Tibial nerve (tissue), 4 donors: ENCODE measurements at places on chromosomes 7 and 10.

- peak; percentile 84 for DNase-seq
Observed at GRCh38 chr10:58267713-58268453, at the start of gene IPMK. TSS of gene IPMK (minus strand) at chr10:58267894. CDS start at chr10:58267611, 283 bp downstream.

GRCh38 chr7:38907066-38907465 is 1.9 kb downstream of the VPS41 start:
- no peak for DNase-seq

GRCh38 chr10:131899695-131900349 is 986 bp upstream of the PPP2R2D start:
- no peak for DNase-seq

- DNase-seq: no peak
Observed at GRCh38 chr7:26307791-26308190, 16.1 kb downstream of the SNX10 start.

DNA sequence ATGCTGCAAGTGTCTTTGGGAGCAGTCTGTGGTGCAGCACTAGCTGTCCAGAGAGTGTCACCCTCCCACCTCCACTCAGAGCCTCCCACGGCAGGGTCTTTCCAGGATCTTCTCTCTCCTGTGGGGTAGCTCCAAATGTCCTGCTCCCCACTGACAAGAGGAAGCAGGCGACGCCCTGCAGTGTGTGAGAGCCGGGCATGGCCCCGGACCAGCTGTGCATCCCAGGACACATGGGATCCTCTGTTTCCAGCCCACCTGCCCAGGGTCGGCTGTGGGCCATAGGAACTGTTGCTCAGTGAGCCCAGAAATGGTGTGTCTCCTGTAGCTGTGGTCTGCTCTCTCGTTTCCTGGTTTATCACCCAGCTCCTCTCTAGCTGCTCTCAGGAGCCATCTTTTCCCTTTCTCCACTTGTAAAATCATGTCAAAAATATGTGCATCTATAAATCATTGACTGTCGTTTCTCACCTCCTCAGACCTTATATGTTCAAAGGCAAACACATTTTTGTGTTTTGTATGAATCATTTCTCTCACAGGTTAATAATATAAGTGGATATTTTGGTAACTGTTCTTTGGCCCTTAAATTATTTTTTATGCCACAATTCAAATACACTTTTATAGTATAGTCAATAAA is 74.9 kb downstream of the VWC2 start:
- DNase-seq: no peak

DNA sequence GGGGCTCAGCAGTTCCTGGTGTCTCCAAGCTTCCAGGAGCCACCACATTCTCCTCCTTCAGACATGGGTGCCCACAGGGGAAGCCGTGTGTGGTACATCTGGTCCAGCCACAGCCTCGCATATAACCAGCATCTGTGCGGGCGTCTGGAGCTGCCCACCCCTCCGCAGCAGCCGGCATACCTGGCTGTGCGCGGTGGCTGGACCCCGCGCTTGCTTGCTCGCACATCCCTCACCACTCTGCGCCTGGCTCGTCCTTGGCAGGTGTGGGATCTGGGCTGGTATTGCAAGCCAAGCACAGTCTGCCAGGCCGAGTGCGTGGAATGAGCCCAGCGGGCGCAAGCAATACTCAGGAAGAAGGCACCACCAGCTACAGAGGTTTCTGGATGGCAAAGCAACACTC is 117.7 kb upstream of the MBL2 start:
- DNase-seq: no peak

GRCh38 chr10:12414278-12414989 is 65.1 kb downstream of the CAMK1D start:
- no peak for DNase-seq

DNA sequence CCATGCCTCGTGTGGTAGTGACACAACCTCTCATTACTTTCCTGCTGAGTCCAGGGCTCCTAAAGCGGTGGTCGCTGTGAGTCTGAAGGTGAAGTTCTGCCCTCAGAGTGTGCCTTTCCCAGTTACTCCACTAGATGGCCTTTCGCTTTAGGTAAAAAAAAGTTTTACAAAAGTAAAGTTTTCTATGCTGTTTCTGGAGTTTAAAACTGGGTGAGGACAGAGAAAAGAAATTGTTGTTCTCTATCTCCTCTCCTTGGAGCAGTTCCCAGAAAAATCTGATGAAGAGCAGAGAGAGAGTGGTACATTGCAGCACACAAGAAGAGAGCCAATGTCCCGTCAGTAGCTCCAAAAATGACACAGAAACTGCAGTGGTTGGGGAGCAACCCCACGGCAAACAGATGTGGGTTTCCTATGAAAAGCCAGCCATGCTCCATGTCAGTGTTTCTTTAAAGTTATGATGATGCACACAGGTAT is 257.1 kb downstream of the GLI3 start:
- DNase-seq: peak; percentile 61

DNA sequence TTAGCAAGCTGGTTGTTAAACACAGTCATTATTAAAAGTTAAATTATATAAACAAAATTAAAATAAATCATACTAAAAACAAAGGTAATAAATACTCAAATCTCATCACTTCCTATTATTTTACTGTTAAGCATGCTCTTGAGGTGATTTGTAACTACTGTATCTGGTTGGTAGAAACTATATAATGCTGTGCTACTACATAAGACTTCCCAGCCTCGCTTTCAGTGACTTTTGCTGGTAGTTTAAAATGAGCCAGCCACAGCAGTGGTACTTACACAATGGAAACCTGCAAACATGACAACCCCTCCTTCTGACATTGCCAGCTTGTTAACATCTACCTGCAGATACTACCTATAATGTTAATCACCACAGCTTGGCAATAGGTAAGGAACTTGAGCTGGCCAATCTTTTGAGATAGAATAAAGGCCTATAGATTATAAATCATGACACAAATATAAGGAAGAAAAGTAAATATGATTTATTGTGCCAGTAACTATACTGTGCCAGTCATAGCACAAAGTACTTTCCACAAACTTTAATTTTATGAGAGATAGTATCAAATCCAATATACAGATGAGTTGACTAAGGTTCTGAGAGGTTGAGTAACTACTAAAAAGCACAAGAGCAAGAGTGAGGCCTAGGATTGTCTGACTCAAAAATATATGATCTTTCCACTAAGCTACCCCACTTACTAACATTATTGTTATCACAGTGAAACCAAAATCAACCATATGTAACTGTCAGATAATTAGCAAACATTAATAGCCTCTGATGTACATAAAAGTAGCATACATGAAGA is 181.1 kb upstream of the ASAH2 start:
- no peak for DNase-seq

DNA sequence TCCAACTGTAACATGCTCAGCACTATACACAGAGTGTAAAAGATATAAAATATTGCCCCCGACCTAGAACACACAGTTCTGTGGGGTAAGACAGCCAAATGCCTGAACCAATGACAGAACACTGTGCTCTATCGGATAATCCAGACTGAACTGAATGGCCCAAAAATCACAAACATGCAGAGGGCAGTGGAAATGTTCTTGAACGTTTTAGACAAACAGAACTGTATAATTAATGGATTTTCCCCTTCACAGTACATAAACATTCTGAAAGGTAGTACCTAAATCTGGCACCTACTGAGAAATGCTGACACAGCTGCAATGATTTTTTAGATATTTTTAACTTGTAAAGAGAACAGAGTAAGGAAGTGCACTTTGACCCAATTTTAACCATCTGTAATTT is 33.4 kb downstream of the PARD3 start:
- DNase-seq: no peak

DNA sequence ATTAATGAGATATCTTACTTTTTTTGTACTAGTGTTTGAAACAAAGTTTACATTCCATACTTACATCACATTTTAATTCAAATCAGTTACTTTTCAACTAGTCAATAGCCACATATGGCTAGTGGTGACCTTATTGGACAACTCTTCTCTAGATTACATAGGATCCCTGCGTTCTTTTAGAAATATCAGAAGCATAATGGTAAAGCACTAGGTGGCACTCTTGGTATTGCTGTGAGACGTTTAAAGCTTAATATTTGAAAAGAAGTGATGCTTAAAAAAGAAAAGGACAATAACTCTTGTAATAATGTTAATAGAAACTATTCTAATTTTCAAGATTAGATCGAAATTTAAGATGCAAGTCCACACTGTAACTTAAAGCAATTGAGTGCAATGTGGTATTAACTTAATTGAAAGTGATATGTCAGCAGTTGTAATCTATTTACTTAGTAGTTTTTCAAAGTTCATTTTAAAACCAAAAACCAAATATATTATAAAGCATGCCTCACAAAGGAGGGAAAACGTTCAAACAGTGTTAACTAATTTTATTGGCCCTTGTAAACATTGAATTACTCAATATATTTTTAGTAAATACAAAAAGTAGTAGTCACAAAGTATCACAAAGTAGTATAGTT is 339.1 kb downstream of the ATRNL1 start:
- DNase-seq: no peak

GRCh38 chr10:58348571-58349033 is 13.8 kb downstream of the UBE2D1 start:
- no peak for DNase-seq

- DNase-seq: no peak
Observed at GRCh38 chr7:128264477-128264876, 23.4 kb downstream of the LEP start.
